NCI-H2081 treated with DMSO at 0.1 percent for 48 hours (cell line): ENCODE measurements at places on chromosomes 3 and 15.

- DNase-seq, result no peak
These were observed 253.6 kb downstream of the MAGI1 start for GRCh38 chr3:65785065-65785645.

DNA sequence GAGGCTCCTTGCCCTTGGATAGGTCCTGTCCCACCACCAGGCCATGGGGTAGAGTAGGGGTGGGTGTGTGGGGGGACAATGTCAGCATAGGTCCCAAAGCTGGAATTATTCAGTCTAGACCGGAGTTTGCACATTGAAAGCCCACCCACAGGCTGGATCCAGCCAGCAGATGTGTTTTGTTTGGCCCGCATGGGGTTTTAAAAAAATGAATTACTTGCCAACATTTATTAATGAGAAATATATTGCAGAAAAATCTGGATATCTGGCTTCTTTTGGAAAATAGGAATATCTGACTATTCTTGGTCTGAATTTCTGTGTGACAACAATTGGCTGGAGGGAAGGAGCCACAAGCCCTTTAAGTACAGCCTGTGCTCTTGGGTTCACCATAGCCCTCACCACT lies 17.3 kb upstream of the LRIG1 start:
- DNase-seq, result no peak

DNA sequence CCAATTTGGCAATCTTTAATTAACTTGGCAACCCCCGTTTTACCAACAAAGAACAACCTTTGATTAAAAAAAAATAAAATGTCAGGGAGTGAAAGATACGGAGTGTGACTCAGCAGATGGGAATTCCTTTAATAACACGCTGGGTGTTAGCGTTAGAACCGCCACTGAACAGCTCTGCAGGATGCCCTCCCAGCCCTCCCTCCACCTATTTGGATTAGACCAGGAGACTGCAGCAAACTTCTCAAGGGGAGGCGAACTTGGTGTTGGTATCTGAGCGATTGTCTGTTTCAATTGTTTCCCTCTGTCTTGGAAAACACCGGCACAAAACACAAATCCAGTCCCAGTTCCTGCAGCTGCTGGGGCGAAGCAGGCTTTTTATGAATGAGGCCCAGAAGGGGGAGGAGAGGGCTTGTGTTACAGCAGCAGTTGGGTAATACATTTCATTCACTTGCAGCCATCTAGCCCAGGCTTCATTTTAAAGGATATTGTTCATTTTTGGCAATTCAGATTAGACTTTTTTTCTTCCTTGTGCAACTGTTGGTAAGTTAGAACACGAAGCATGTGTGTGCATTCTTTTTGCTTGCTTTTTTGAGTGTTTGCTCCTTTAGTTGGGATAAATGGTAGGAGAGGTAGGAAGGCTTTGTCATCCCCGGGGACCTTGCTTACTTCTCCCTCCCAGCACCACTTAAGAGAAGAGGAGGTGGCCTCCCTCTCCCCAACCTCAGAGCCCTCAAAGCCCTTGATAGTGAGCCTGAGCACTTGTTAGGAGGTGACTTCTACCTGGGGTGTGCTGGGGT lies 152.3 kb downstream of the IGF1R start:
- peak; percentile 44 for DNase-seq

DNA sequence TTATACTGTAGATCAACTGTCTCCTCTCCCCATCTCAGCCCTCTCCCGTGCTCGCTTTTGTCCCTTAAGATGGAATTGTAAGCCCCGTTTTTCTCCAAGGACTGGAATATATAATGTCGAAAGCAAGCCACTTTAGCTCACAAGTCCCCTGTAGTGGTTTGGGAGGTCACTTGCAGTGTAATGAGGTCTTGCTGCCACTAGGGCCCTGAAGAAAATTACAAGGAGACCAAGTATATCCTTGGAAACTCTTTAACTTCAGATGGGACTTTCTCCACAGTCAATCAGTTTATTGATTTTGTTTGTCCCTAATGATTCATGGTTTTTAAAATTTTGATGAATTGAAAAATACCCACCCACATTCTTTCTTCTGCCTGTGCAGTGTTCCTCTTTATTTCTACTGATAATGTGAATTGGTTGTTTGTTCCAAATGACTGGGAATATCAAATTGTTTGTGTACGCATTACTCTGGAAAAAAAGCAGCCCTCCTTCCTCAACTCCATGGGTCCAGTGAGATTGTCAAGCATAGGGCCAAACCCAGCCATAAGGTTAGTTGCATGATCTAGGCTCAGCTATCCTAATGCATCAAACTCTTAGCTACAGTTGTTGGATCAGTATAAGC lies 294.8 kb downstream of the MCTP2 start:
- no peak for DNase-seq

DNA sequence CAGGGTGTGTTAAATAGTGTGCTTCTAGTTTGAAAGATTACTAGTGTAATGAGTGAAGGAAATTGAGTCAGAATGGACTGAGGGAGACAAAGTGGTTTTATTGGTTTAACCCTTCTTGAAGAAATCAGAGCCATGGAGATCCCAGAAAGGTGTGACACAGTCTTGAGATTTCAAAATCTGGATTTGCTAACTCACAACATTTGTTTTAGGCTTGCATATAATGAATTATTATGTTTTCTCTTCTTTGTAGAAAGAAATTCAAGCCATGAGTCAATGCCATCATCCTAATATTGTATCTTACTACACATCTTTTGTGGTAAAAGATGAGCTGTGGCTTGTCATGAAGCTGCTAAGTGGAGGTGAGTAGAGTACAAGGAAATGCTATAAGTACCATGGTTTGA lies 25.1 kb downstream of the OXSR1 start:
- no peak for DNase-seq

DNA sequence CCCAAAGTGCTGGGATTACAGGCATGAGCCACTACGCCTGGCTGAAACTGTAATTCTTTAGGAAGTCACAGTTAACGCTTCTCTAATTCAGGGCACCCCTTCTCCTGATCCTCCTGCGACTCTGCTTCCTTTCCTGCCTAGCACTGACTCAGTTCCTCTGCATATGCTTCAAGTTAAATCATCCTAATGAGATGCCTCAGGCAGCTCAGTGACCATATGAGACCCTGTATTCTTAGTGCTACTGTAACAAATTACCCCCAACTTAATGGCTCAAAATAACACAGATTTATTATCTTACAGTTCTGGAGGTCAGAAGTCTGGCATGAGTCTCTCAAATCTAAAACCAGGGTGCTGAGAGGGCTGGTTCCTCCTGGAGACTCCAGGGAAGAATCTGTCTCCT lies 271.8 kb upstream of the LYSMD4 start:
- DNase-seq, result no peak

DNA sequence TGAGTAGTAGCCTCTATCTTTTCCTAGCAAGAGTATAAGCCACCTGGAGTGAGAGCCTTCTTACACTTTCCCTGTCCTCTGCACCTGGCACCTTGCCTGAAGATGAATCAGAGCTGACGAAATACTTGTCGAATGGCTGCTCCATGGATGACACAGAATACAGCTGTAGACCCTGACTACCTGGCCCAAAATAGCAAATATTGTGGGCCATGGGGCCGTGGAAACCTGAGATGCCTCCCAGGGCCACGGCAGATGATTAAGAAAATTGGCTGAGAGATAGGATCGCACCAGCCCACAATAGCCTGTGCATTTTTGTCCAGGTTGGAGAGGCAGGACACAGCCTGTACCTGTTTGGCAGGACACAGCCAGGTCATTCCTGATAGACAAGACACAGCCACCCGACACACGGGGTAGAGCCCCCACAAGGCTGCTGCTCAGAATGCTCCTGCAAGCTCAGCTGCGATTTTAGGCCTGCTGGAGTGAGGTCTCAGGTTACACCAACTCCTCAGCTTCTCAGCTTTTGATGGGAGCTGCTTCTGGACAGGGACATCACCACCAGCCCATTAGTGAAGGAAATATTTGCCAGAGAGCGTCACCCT lies 22.9 kb upstream of the TPM1 start:
- DNase-seq, result no peak

- no peak for DNase-seq
These were observed 38.2 kb downstream of the TMCC1 start for GRCh38 chr3:129855170-129855831.

- no peak for DNase-seq
These were observed 660.8 kb upstream of the UBE2E2 start for GRCh38 chr3:22542311-22542710.

- no peak for DNase-seq
These were observed 510.6 kb upstream of the SGO1 start for GRCh38 chr3:20696388-20697150.

- no peak for DNase-seq
These were observed 24.4 kb downstream of the IL5RA start for GRCh38 chr3:3085782-3086181.

- no peak for DNase-seq
These were observed 505 bp upstream of the WNT5A start for GRCh38 chr3:55487381-55488241.

DNA sequence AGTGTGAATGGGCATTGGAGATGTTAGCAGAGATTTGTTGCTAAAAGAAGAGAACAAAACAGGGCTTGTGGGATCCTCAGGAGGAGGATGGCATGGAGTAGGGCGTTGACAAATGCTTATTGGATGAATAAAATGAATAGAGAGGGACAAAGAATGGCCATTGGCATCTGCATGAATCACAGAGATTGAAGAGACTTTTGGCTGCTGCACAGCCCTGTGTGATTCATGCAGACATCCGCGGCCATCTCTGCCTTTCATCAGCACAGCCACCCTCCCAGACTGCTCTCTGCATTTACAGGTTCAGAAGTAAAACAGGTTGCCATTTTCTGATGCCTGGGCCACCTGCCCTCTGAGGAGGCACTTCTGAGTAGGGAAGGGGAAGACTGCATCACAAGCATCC lies 397.9 kb downstream of the EPHB1 start:
- DNase-seq, result no peak

GRCh38 chr15:25183581-25184251 lies 228.9 kb downstream of the SNRPN start:
- DNase-seq, result no peak

GRCh38 chr3:37559461-37559860 lies 302.2 kb upstream of the CTDSPL start:
- DNase-seq, result no peak

DNA sequence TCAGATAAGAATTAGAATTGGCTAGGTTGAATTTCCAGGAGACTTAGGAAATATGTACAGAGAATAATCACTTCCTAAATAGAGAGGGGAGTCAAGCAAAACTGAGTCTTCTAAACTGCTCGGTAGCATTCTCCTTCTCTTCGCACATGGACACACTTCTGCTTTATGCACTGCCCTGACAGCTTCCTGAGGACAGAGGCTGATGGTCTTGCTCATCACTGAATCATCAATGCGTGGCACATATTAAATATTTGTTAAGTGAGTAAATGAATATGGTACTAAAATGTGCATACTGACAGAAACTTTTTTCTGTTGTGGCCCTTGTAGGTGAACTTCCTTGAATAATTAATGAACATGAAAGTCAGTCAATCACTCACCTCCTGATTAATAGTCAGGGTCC lies 315.5 kb downstream of the FHIT start:
- DNase-seq, result no peak

- DNase-seq, result no peak
These were observed 35.8 kb upstream of the LRRFIP2 start for GRCh38 chr3:37210230-37210629.

GRCh38 chr3:194577986-194578905 lies 55.0 kb downstream of the TMEM44 start:
- DNase-seq, result no peak

- DNase-seq, result no peak
These were observed 261.8 kb upstream of the GOLGA6L4 start for GRCh38 chr15:83973816-83974215.

GRCh38 chr3:89617706-89618105 lies 510.3 kb downstream of the EPHA3 start:
- DNase-seq, result no peak
